CD4-positive, alpha-beta T cell treated with Interleukin-6 at 100 ng/mL for 8 hours (primary cell): ENCODE measurements at places on chromosomes 3 and 15.

DNA sequence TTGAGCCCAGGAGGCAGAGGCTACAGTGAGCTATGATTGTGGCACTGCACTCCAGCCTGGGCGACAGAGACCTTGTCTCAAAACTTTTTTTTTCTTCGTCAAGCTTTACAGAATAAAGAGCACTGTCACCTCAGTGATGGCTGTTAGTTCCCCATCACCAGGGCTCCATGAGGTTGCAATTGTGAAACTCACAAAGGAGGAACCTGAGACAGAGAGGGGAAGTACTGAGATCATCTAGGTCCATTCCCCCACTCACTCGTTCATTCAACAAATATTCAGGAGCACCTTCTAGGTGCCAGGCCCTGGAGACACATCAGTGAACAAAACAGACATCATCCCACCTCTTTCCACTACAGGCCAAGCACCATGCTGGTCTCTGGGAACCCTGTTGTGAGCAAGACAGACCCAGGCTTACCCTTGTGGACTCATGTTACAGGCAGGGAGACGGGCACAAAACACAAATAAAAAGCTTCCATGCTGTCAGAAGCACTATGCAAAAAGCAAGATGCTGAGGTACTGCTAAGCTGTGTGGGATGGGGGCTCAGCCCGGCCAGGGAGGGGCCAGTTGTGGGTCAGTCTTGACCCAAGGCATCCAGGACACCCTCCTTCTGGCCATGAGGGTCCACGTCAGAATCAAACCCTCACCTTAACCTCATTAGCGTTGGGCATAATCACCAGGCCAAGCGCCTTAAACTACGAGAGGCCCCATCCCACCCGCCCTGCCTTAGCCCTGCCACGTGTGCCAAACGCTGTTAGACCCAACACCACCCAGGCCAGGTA, 2.1 kb upstream of the RHO start:
- no peak for DNase-seq

DNA sequence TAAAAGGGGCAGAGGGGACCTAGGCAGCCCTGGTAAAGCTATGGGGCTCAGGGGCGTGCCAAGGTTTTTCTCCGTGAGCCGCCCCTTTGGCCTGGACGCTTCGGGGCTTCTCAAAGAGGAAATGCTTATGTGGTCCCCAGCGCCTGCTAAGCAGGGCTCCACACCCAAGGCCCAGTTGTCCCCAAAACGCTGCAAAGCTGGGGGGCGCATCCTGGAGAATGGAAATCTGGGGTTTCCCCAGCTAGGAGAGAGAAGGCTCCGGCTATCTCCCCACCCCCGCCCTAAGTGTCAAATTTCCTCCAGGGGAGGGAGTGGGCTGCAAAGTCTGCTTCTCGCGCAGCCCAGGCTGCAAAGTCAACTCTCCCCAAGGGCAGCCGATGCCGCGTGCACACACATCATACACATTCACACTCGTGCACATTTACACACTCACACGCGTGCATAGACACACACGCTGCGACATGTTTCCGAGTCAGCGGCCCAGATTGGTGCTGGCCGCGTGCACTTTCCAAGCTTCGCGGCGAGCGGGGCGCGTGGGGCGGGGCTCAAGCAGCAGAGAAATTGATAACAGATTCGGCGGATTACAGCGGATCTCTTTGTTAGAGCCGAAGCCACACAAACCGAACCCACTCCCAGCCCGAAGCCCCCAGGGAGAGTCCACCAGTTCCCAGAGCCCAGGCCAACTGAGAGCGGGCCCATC, 4.5 kb downstream of the WNT5A start:
- no peak for DNase-seq

DNA sequence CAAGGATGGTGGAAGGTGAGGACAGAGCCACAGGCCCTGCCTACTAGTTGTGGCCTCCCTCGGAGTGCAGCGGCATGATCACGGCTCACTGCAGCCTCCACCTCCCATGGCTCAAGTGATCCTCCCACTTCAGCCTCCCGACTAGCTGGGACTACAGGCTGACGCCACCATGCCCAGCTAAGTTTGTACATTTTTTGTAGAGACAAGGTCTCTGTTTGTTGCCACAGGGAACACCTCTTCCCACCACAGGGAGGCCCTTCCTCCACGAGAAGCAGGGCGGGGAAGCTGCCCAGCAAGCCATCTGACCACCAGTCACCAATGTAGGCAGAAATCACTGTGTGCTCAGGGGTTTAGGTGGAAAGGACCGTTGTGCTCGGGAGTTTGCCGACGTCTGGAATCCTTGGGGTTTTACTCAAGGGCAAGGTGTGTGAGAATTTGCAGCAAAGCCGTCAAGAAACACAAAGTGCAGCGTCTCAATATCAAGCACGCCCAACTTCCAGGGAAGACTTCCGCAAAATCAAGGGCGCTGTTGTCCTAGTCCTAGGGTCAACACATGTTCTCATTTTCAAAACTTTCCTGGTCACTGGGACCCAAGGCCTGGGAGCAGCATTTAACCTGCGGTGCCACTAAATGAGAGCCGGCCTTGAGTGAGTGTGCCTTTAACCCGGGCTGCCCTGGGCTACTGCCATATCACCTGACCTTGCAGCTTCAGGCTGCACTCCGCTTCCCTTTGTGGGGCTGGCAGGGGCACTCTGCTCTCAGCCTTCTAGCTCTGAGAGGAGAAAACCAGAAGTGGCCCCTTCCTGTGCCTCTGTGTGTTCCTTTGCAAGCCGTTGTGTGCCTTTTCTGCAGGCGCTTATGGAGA, 65.7 kb downstream of the SLC12A8 start:
- no peak for DNase-seq

- no peak for DNase-seq
Measured at GRCh38 chr3:187966096-187966495, 187.9 kb upstream of the LPP start.
